ENCODE measurements at places on chromosomes 7 and 10. TPM values are rescaled to one million over a fixed set of nuclear protein-coding genes. Genes with fewer than 3 reads are reported as not detected.

Gene NOC3L
- 5.6 TPM for polyA plus RNA-seq

Gene PSD
- 2.7 TPM for polyA plus RNA-seq

Gene FKBP6
- polyA plus RNA-seq, result 0.03 TPM

Gene BCAP29
- 22.2 TPM for polyA plus RNA-seq

Gene PAPOLB
- polyA plus RNA-seq, result not detected

Gene RNF133
- polyA plus RNA-seq, result 0.10 TPM

Gene AKR1B1
- 107 TPM for polyA plus RNA-seq

Gene HOXA9
- 1.4 TPM for polyA plus RNA-seq

Gene HOXA2
- 1.0 TPM for polyA plus RNA-seq

Gene RGR
- 1.5 TPM for polyA plus RNA-seq

Gene ALOX5
- 23.4 TPM for polyA plus RNA-seq

Gene SFRP5
- 0.67 TPM for polyA plus RNA-seq

Gene PDZD7
- 2.3 TPM for polyA plus RNA-seq

Gene MEIG1
- not detected for polyA plus RNA-seq

Gene NOS3
- 4.1 TPM for polyA plus RNA-seq

Gene FOXP2
- 3.0 TPM for polyA plus RNA-seq

Gene ABHD11
- 23.7 TPM for polyA plus RNA-seq

Gene ZNF438
- polyA plus RNA-seq, result 14.1 TPM

Gene MYO3A
- 0.03 TPM for polyA plus RNA-seq

Gene MAT1A
- polyA plus RNA-seq, result 4.4 TPM
